ENCODE measurements at places on chromosomes 7 and 10.

- no peak for DNase-seq
Observed at GRCh38 chr7:94182066-94182465, 177.9 kb upstream of the BET1 start.

DNA sequence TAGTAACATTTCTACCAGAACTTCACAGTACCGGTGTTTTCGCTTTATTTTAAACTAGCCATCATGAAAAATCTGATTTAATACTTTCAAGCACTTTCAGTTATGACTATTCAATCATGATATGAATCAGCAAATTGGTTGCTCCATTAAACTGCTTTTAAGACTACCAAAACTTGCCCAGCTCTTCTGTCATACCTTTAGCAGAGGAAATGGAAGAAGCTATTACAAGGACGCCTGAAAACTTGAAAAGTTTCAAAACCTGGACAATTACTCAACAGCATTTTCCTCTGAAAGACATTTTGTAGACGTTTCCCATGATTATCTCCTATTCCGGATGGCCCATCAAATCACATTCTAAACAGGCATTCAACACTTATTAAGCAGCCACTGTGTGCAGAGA lies 2.0 kb downstream of the JAZF1 start:
- no peak for DNase-seq

DNA sequence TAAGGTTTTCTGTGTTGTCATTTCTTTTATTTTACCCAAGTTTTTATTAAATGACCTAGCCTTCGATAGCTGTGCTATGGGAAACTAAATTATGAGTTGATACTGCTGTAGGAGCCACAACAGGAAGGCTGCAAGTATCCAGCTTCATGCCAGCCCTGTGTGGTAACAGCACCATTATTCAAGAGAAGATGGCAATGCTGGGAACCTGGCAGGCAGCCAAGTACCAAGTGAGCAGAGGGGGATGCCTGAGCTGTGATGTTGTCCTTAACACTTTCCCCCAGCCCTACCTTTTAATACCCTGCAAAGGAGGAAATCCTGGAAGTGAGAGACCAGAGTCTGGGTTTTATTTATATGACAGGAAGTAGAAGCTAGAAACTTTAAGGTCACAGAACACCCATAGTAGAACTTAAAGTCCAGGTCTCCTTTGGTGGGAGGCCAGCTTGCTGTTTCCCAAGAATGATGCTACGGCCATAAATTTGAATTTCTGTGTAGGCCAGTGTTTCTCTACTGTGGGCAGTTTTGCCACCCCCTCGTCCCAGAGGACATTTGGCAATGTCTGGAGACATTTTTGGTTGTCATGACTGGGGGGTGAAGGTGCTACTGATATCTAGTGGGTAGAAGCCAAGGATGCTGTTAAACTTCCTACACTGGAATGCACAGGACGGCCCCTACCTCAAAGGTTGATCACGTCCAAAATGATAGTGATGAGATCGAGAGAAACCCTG lies 9.2 kb upstream of the ATXN7L1 start:
- DNase-seq: peak; percentile 59

GRCh38 chr7:26334166-26334859 lies 42.7 kb downstream of the SNX10 start:
- no peak for DNase-seq

DNA sequence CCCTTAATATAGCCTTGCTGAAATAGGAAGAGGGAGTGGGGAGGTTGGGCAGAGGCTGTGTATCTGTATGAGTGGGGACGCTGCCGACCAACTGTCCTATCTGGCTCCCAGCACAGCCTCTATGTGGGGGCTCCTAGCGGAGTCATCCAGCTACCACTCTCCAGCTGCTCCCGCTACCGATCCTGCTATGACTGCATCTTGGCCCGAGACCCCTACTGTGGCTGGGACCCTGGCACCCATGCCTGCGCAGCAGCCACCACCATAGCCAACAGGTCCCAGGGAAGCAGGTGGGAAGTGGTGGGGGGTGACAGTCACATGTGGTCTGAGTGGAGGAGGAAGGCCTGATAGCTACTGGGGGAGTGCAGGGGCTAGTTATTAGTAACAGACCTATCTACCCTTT lies 6.6 kb downstream of the MRPL43 start:
- DNase-seq: no peak

Measured in natural killer cell (primary cell).